Foreskin melanocyte (primary cell): ENCODE measurements at places on chromosomes 7 and 10.

DNA sequence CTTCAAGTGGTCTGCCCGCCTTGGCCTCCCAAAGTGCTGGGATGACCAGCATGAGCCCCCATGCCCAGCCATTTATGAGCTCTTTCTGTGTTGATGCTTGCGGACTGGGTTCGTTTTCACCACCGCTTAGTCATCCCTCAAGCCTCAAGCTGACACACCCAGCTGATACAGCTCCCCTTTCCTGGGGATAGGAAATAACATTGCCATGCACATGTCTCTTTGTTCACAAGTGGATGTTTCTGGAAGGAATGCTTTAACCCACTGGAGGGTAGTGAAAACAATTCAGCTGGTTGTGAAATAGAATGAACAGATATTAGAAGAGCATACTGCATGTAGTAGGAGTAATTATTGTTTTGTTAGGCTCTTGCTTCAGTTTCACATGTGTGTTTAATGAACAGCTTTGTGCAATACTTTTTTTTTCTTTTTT, 8.5 kb upstream of the METTL27 start:
- peak; percentile 51 for DNase-seq

- DNase-seq = no peak
Measured at GRCh38 chr7:108327353-108327752, 128.9 kb downstream of the NRCAM start.

- DNase-seq = no peak
Measured at GRCh38 chr10:66927251-66927935, 1.6 kb downstream of the LRRTM3 start.

- no peak for DNase-seq
Measured at GRCh38 chr7:32943252-32944030, 13.8 kb upstream of the FKBP9 start.

GRCh38 chr7:137753575-137753947, 93.2 kb downstream of the DGKI start:
- no peak for DNase-seq

DNA sequence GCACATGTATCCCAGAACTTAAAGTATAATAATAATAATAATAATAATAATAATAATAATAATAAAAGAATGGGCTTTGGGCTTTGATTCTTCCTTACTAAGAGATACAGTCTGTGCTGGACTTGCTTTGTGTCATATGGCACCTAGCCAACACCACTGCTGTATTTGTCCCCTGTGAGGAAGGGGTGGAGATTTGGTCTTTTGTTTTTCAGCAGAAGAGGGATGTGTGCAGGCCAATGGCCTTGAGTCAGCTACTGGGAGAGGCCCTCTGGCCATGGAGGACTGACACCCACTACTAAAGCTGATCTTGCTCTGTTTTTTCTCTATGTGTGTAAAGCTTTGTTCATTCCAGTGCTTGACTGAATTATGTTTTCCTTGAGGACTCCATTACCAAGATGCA, 573.0 kb upstream of the PCDH15 start:
- no peak for DNase-seq

GRCh38 chr10:73917566-73918305, 6.8 kb downstream of the PLAU start:
- DNase-seq = no peak

- no peak for DNase-seq
Measured at GRCh38 chr10:105963334-105963884, 1201.1 kb downstream of the SORCS1 start.

DNA sequence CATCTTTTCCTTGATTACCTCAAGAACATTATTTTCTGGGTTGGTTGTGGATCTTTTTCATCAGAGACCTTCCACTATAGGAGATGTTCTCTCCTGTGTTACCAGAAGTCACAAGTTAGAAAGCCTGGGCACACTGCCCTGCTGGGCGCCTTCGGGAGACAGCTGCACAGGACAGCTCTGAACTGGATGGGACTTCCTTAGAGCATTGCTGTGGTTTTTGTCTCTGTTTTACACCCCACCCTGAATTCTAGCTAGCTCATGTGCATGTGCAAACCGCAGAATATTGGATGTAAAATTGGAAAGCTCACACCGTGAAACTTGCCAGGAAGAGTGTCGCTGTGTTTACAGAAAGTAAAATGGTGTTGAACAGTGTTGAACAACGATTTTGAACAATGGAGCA, 54.4 kb upstream of the SEC61G start:
- no peak for DNase-seq

GRCh38 chr10:3186368-3186767, 13.8 kb upstream of the PITRM1 start:
- DNase-seq = no peak

- DNase-seq = no peak
Measured at GRCh38 chr10:46024948-46025347, 5.5 kb downstream of the NCOA4 start.

GRCh38 chr10:112213098-112213823, 29.7 kb upstream of the GPAM start:
- no peak for DNase-seq

DNA sequence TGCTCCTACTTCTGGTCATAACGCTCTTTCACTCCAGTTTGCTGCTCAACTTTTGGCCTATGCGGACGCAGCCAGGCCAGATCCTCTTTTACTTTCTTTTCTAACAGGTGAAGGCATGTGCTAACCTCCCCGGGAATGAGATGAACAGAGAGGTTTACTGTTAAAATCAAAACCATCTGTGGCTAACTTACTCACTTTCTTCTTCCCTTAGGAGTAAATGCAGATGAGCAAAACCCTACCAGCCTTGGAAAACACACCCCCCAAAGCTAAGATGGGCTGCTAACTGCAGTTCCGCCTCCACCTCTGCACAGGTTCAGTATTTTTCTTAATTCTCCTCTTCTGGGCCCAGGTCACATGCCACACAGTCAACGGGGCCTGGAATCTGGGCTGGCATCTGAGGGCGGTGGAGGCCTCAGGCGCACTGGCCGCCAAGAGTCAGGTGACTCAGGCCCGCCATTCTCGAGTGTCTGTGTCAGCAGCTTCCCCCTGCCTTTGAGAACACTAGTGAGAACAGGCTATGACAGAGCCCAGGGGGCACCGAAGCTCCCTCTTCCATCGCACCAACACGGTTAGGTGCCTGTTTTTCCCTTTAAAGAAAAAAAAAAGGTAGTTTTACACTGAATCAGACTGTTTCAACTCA, 11.1 kb downstream of the FAM53B start:
- DNase-seq = peak; percentile 83

- no peak for DNase-seq
Measured at GRCh38 chr10:80598084-80598798, 60.5 kb downstream of the SH2D4B start.

DNA sequence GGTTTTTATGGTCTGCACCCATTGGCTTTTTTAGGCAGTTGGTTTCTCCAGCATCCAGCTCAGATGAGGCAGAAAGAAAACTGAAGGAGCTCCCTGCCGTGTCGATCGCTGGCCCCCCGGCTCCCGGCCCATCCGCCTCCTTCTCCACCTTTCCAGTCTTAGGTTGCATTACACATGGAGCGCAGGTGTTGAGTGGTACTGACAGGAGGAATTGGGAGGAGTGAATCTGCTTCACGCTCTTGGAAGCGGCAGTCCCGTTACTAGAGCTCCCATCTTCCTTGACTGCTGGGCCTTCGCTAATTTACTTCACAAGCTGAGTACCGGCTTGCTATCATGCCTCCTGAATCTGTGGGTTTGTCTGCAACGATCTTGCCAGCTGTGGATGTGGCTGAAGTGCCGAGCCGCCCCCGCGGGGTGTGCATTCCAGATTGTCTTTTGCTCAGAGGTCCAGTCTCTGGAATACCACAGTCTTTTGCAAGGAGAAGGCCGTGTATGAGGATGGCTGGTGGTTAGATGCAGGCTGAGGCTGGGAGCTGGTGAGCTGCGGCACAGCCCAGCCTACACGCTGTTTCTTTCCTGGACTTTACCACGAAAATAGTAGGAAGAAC, 17.1 kb downstream of the IQCE start:
- DNase-seq = no peak

- DNase-seq = no peak
Measured at GRCh38 chr7:101664436-101664835, 35.3 kb upstream of the MYL10 start.

DNA sequence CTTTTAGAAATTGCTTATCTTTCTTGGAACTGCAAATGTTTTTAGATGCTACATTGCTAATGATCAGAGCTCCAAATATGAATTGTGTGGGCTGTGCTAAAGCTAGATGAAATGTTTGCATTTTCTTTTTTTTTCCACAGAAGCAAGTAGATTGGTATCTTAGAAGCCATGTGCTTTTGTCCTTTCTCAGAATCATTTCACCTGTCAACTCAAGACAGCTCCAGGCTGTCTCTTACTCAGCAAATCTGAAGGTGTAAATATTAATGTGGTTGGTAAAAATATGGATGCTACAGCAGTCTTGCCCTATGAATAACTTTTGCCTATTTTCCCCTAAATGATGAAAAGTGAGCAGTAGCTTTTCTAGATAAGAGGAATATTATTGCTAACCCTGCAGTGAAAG, 41.2 kb downstream of the AP3M1 start:
- no peak for DNase-seq

DNA sequence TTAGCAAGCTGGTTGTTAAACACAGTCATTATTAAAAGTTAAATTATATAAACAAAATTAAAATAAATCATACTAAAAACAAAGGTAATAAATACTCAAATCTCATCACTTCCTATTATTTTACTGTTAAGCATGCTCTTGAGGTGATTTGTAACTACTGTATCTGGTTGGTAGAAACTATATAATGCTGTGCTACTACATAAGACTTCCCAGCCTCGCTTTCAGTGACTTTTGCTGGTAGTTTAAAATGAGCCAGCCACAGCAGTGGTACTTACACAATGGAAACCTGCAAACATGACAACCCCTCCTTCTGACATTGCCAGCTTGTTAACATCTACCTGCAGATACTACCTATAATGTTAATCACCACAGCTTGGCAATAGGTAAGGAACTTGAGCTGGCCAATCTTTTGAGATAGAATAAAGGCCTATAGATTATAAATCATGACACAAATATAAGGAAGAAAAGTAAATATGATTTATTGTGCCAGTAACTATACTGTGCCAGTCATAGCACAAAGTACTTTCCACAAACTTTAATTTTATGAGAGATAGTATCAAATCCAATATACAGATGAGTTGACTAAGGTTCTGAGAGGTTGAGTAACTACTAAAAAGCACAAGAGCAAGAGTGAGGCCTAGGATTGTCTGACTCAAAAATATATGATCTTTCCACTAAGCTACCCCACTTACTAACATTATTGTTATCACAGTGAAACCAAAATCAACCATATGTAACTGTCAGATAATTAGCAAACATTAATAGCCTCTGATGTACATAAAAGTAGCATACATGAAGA, 181.1 kb upstream of the ASAH2 start:
- DNase-seq = no peak

GRCh38 chr10:66378117-66378876, 547.5 kb upstream of the LRRTM3 start:
- no peak for DNase-seq
